ENCODE measurements at places on chromosomes 1 and 21. TPM values are rescaled to one million over a fixed set of nuclear protein-coding genes. Genes with fewer than 3 reads are reported as not detected.

- no peak for DNase-seq
Measured at GRCh38 chr1:63033211-63033610, 249.3 kb downstream of the ATG4C start.

DNA sequence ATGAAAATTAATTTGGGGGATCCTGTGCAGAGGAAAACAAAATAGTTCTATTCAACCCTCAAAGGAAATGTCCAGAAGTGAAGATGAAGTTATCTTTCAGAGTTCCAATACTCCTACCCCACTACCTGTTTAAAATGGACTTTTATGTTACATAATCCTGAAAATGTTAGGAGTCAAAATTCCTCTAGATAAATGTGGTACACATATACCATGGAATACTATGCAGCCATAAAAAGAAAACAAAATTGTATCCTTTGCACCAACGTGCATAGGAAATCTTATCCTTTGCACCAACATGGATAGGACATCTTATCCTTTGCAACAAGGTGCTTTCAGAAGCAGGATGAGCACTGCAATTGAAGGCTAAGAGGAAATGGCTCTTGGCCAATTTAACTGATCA lies 245.2 kb downstream of the LTN1 start:
- DNase-seq = no peak

GRCh38 chr21:39694750-39695149 lies 50.2 kb upstream of the IGSF5 start:
- DNase-seq = no peak

DNA sequence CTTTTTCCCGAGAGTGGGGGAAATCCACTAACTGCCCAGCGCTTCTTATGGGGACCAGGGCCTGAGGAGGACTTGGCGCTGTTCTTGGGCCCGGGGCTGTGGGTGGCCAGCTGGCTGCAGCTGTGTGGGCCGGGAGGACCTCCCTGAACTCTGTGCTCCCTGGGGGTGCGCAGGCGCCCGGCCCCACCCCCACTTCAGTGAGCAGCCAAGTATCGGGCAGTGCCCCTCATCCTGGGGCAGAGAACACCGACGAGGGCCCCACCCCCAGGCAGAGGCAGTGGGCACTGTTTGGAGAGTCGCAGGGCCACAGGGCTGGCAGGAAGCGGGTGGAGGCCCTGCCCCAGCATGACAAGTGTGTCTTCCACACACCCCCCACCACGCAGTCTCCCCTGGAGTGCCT lies 32.5 kb upstream of the SLC19A1 start:
- no peak for DNase-seq

DNA sequence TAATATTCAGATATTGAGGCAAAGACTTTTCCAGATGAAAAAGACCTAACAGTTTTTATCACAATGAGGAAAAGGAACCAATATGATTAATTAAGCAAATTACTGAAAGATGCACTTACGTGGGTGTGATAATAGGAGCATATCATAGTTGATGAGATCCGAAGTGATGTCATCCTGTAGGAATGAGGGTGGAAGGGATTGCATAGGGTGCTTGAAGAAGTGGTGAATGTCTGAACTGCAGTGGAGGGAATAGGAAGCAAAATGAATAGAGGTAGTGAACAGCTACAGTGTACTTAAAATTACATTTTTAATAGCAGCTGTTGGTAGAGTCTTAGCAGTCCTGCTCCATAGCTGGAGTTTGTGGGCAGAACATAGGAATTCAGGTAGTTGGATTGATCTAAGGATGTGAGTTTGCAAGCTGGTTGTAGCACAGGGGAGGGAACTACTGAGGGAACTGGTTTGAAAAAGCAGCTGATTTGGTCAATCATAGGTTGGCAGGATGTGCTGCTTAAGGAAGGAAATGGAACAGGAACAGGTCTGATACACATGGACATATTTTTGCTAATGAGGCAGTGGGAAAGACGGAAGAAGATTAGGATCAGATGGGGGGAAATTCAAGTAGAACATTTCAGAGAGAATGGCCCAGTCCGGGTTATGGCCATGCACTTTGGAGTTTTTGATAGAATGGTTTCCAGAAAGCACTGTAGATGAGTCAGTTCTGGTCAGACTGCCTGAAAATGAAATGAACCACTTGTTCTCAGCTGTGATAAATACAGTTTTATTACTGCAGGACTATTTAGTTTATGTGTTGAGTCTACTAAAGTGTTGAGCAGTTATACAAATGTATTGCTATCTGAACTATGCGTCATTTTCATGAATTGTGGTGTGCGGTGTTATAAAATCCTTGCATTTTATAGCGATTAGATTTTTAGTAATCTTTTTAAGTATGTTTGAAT lies 155.8 kb downstream of the RYR2 start:
- no peak for DNase-seq

DNA sequence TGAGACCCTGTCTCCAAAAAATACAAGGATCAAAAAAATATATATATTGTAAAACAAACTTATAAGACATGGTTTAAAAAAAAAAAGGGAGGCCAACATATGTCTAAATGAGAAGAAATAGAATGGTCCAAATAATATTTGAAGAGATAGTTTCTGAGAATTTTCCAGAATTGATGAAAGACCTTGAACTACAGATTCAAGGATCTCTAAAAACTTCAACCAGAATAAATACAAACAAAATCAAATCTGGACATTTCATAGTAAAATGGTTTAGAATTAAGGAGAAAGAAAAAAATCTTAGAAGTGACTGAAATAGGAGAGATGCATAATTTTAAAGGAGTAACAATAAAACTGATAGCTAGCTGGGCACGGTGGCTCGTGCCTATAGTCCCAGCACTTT lies 45.5 kb upstream of the RCOR3 start:
- DNase-seq = no peak

The HSD3B1 gene
- not detected for total RNA-seq

DNA sequence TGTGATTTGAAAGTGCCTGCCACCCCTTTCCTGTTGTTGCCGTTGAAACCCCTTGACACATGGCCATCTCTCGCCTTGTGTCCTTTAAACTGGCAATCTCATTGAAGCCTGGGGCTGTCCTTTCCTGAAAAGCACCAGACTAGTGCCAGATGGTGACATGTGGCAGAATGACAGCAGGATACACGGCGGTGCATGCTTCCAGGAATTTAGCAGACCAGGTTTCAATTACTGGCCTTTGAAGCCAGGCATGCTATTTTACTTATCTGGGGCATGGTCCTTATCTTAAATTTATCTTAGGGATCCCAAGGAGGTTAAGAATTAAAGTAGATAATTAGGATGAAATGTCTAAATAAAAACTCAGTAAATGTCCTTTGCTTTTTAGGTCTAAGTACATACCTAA lies 15.2 kb downstream of the PLPPR4 start:
- DNase-seq = no peak

GRCh38 chr1:10866321-10867093 lies 70.1 kb upstream of the CASZ1 start:
- no peak for DNase-seq

GRCh38 chr21:45834026-45834715 lies 147.4 kb upstream of the COL6A1 start:
- no peak for DNase-seq

The EFNA4 gene
- 4.0 TPM for total RNA-seq

GRCh38 chr1:37875833-37876232 lies 16.4 kb upstream of the MTF1 start:
- no peak for DNase-seq
